Calu3 (cell line): ENCODE measurements at places on chromosomes 2 and 18. TPM values are rescaled to one million over a fixed set of nuclear protein-coding genes. Genes with fewer than 3 reads are reported as not detected.
A peak's percentile ranks its signal among the peaks of the same experiment; 100 is the strongest.

- no peak for DNase-seq
Measured at GRCh38 chr2:38123911-38124310, 48.0 kb upstream of the CYP1B1 start.

Gene SERPINB11
- total RNA-seq, result not detected in 2 replicates

Gene UGT1A5
- total RNA-seq, result 7.1 and 7.3 TPM in 2 replicates

Gene CABYR
- total RNA-seq, result 10.6 and 12.8 TPM in 2 replicates

DNA sequence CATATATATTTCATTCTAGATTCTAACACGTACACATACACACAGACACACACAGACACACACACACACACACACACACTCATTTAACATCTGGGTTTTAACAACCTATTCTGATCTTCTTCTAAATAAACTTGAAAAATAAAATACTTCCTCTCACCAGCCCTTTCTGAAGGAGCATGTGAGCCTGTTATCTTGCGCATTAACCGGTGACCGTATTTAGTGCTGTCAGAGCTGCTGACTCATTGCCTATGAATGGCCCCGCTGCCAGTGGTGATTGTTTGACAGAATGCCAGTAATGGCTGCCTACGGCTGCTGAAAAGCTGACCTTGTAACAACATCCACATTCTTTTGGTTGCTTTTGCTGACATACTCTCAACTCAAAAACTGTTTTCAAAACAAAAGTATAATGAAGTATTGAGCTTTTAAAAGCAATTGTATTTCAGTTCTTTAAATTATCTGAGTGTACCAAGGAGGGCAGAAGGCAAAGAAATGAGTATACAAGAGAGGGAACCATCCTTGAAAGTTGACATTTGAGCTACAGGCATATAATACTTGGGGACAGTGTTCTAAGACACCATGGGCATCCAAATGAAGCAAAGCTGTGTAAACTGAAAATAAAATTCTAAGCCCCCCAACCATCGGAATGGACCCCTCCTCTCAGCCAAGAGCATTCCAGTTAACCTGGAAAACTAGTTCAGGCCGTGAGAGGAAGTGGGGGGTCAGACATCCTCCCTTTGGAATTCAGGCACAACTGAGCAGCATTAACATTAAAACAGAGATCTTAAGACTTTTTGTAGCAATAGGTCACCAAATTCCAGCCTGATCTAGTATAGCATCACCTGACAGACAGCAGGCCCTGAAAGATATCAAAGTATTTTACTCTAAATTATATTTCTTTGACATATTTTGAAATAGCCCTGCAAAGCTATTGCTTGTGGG, 50.2 kb upstream of the DTNA start:
- peak; percentile 84 for DNase-seq

Gene DCDC2C
- total RNA-seq, result not detected in 2 replicates

Gene VSNL1
- not detected in 2 replicates for total RNA-seq

DNA sequence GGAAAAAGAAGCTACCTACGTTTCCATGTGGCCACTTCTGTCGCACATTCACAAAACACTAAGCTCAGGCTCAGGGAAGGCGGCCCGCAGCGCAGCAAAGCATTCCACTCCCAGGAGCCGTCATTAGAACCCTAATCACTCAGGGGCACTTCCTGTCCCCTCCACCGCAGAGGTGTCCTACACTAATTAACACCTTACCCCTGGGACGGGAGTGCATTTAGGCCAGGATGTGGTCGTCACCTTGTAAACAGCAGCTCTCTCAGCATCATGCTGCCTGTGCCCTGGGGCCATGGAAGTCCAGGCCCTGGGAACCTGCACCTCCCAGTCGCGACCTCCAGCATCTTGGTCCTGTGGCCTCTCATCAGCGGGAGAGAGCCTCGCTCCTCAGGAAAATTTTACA, 359.8 kb upstream of the SALL3 start:
- no peak for DNase-seq

Gene IFIH1
- 63.7 and 126 TPM in 2 replicates for total RNA-seq

GRCh38 chr2:232420463-232421188, 14.0 kb downstream of the ALPG start:
- DNase-seq, result peak; percentile 61
